SW480 (cell line): ENCODE measurements at places on chromosomes 1 and 21.
A peak's percentile ranks its signal among the peaks of the same experiment; 100 is the strongest.

DNA sequence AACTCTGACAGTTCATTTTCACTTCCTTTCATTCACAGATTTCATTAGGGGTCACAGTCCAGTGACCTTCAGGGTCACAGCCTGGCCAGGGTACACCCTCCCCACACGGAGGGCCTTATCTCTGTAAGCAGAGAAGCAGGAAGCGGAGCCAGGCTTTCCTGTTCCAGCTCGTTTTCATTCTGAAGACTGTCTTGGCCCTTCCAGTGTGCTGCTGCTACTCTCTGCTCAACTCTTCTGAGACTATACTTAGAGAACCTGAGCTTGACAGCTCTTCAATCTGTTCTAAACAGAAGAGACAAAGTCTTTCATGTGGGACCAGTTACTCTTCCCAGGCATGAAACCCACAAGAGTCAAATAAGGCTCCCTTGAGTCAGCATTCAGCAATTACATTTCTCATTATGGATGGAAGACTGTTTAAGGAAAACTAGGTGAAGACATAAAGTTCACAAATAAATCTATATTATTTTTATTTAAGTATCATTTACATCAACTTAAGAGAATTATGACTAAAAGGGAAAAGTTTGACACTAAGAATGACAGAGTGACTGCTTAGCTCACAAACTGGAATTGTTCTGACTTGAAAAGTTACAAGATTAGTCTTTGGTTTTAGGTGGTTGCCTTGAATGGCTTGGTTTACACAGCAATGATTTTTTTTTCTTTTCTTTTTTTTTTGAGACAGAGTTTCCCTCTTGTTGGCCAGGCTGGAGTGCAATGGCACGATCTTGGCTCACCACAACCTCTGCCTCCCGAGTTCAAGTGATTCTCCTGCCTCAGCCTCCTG is 4.8 kb upstream of the TDRD10 start:
- no peak for DNase-seq

- no peak for DNase-seq
Observed at GRCh38 chr1:24387636-24388175, 25.9 kb downstream of the STPG1 start.

DNA sequence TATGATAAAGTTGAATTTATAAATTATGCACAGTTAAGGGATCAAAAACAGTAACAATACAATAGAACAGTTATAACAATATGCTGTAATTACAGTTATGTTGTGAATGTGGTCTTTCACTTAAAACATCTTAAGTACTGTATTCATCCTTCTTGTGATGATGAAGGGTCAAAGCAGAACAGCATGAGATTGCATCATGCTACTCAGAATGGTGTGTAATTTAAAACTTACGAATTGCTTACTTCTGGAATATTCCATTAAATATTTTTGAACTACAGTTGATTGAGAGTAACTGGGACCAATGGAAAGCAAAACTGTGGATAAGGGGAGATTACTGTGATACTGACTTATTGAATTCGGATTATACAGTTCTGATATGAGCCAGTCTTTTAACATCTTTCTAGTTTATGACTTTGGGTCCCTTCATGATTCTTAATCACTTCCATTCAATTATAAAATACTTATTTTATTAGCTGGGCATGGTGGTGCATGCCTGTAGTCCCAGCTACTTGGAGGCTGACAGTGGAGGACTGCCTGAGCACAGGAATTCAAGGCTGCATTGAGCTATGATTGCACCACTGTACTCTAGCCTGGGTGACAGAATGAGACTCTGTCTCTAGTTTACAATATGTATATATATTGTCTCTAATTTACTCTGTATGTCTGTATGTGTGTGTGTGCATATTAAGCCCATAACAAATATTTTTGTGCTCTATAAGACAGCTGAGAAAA is 43.2 kb downstream of the ATP1B1 start:
- DNase-seq, result no peak

GRCh38 chr1:96234299-96234698 is 487.3 kb upstream of the PTBP2 start:
- DNase-seq, result peak; percentile 27

DNA sequence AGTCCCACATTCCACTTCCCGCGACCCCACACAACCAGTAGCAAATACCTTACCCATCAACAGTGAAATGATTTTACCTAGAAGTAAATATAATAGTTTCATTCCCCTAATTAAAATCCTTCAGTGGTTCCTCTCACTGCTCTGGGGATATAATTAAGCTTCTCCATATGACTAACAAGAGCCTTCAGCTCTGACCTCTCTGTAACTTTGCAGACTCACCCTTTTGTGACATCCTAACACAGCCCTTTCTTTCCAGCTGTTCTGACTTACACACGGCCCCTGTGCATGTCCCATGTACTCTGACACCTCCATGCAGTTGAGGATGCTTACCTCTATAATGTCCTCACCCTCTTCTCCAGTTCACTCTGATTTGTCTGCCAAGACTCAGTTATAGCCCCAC is 137.3 kb upstream of the SPAG17 start:
- DNase-seq, result no peak

GRCh38 chr1:33460947-33461629 is 11.4 kb upstream of the ZSCAN20 start:
- DNase-seq, result no peak

GRCh38 chr21:32886339-32886738 is 114.8 kb upstream of the PAXBP1 start:
- DNase-seq, result peak; percentile 60

GRCh38 chr1:41812051-41812450 is 106.7 kb downstream of the HIVEP3 start:
- peak; percentile 76 for DNase-seq

- DNase-seq, result no peak
Observed at GRCh38 chr1:232754930-232755329, 50.3 kb upstream of the MAP10 start.

- no peak for DNase-seq
Observed at GRCh38 chr1:6625584-6626149, 999 bp downstream of the THAP3 start.

DNA sequence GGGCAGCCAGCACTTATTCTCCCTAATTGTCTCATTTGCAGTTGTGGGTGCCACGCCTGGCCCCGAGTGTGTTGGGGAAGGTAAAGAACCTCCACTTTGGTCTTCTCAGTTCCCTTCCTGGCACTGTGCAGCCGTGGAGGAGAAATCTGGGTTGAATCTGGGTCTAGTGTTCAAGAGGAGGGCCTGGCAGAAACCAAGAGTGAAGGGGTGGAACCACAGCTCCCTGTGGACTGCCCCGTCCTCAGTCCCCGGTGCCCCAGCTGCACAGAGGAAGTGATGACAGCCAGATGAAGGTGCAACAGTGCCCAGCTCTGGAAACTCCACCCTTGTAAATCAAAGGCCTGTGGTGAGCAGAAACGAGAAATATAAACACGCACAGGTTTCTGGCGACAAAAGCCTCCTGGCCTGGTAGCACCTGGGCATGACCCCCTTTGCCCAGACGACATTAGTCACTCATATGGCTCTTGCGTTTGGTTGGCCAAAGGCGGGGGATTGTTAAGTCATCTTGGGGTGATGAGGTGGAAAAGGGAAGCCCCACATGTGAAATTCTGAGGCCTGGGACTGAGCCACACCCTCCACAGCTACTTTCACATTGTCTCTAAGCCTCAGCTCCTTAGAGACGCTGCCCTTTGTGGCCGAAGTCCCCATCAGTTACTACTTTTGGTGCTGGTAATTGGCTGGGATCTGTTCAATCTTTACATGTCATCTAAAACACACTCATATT is 4.2 kb upstream of the ECE1 start:
- DNase-seq, result peak; percentile 94

- DNase-seq, result no peak
Observed at GRCh38 chr21:40577285-40578043, 269.5 kb downstream of the DSCAM start.

- no peak for DNase-seq
Observed at GRCh38 chr1:204254031-204254661, 40.4 kb upstream of the GOLT1A start.

DNA sequence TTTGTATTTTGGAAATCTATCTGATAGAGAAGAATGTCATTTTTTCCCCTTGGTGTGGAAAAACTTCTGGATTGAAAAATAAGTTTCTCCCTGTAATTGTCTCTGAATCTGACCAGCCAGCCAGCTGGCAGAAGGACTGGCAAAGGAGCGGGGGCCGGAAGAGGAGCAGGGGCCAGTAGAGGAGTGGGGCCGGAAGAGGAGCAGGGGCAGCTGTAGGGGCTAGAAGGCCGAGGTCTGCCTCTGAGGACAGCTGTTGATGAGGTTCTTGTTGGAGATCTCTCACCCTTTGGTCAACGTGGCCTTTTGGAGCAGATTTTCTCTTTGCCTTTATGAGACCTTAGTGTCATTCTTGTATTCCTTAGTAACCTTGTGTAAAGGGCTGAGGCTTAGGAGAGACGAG is 121.8 kb downstream of the GALNT2 start:
- no peak for DNase-seq

DNA sequence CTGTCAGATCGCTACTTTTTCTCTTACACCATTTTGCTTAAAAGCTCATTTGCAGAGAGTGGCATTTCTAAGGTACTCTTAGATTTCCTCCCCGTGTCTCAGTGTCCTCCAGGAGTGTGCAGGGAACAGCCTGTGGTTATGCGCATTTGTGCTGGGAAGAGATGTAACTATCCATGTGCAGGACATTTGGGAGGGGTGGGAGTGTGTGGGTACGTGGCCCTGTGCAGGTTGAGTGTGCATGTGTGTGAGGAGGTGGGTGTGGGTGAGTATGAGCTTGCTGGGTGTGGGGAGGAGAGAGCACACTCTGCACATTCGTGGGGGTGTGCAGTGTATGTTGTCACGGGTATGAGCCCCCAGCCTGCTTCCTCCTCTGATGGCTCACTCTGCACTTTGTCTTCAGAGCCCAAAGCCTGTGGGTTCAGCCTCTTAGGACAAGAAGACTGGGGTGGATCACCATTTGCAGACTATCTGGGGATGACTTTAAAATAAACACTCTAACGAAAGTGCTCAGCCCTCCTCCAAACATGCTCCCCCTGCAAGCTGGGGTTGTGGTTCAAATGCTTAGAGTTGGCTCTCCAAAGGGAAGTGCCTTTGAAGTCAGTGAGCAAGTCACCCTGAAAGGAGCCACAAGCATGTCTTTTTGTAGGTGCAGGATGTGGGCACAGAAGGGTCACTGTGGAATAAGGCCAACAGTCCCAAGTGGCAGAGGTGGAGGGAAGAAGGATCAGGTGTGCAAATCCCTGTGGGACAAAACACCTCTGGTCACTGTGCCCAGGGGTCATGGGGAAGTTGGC is 295.4 kb downstream of the RRAGC start:
- peak; percentile 78 for DNase-seq

DNA sequence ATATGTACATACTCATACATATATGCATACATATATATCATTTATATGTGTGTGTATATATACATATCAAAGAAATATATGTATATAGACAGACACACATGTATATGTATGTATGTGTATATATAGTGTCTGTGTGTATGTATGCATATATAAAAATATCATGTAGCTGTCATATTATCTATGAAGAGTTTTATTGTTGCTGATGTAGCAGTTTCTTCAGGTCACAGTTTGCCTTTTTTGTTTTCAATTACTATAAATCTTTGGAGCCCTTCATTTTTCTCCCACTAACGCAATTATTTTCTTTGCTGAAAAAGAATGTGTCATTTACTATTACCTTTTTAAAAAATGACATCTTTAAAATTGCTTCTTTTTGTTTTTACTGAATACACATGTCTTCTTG is 904.5 kb downstream of the PLA2G4A start:
- no peak for DNase-seq

GRCh38 chr1:37509181-37509580 is 5.4 kb downstream of the MEAF6 start:
- DNase-seq, result peak; percentile 16

DNA sequence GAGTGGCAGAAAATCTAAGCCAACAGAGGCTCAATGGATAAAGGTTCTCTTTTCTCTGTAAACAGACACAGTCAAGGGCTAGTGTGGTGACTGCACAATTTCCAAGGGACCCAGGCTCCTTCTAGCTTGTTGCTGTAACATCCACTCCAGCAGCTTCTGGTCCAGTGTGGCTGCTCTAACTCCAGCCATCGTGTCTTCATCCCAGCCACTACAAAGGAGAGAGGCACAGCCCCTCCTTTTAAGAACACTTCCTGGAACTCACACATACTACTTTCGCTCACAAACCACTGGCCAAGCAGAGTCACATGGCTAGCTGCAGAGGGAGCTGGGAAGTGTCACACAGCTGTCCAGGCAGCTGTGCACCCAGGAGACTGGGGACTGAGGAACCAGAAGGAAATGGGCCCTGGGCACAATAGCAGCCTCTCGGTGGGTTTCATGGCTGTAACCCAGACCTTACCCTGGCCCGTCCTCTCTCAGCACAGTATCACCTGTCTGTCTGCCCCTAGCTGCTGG is 188.6 kb upstream of the VAMP3 start:
- DNase-seq, result no peak

GRCh38 chr1:182525342-182525741 is 63.7 kb downstream of the RNASEL start:
- no peak for DNase-seq

DNA sequence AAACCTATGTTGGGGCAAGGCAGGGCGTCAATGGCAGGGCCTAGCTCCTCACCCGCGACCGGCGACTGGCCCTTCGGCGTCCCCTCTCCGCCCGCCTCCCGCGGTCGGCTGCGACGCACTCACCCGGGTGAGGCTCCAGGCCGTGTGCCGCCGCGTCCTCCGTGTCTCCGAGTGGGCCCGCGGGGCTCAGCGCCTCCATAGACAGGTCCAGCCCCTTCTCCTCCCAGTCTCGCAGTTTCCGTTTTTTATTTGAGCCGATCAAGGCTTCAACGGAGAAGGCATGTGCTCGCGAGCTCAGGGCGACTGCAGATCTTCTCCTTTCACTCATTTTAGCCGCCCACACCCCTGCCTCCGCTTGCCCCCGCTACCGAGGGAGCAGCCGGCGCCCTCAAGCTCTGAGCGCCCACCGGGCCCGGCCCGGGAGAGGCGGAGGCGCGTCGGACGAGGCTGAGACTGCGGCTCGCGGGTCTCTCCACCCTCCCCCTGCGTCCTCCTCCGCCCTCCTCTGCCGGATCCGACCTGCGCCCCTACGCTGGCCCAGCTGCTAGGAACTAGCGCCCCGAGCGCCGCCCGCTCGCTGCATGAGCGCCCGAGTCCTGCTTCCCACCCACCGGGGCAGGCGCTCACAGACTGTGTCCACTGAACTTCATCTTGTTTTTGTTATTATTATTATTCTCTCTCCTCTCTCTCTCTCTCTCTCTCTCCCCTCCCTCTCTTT is 516 bp downstream of the TBX15 start:
- no peak for DNase-seq

DNA sequence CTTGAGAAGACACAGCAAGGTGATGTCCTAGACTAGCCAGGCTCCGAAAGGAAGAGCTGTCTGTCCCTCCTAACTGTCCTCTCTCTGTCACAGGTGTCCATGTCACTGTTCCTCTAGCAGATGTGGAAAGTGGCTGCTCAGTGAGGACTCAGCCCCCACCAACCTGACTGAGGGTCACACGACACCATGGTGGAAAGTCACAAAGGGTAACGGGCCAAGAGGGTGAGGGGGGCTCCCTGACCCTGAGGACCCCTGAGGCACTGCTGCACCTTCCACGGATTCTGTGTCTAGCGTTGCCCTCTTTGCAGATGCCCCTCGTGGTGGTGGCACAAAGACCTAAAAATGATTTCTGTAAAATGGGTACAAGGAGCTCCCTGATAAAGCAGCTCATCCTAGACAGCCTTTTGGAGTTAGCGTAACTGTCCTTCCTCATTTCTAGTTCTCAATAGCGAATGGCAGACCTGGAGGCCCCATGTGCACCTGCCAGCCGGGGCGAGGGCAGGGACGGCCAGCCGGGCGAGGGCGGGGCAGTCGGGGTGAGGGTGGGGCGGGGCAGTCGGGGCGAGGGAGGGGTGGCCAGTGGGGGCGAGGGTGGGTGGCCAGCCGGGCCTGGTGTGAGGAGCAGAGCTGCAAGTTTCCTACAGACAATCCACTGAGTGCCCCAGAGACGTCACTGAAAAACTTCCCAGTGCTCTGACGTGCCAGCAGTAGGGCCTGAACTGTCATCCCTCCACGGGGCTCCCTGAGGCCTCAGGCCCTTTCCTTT is 23.4 kb downstream of the POFUT2 start:
- DNase-seq, result no peak
